Astrocyte of the cerebellum (primary cell): ENCODE measurements at places on chromosomes 7 and 10.
A peak's percentile ranks its signal among the peaks of the same experiment; 100 is the strongest.

DNA sequence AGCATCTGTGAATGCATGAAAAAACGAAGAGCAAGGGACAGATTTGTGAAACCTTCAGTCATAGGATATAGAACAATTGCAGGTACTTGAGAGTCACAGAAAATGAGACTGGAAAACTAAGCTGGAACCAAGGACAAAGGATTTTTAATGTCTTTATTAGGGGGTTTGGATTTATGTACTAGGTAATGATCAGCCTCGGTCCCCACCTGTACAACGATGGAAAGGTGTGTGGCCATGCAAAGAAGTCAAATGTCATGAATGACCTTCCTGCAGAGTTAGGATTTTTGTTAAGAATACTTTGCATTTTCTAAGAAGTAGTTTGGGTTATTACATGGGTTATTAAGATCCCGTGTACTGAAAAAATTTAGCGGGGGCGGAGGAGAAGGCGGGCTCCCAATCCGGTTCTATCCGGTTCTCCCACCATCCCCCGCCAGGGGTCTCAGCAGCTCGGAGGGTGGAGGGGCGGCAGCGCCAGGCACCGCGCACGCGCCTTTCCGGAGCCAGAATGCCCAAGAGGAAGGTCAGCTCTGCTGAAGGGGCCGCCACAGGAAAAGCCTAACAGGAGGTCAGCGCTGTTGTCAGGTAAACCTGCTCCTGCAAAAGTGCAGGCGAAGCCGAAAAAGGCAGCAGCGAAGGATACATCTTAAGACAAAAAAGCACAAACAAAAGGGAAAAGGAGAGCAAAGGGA lies 327.5 kb upstream of the PLXDC2 start:
- no peak for DNase-seq

DNA sequence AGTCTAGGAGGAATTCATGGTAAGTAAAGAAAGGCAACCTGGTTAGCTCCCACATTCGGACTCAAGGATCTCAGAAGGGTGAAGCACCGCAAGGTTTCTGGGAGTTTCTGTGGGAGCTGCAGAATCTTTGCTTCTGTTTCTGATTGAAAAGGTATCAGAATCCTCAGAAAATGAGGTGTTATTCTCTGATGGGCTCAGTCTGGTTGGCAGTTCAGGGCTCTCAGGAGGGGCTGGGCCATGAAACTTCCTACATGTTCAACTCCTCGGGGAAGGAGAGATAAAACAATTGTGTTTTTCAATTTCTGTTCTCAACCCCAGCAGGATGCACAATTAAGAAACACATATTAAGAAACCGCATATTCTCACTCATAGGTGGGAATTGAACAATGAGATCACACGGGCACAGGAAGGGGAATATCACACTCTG lies 9.1 kb downstream of the OR2A7 start:
- no peak for DNase-seq

- DNase-seq: no peak
These were observed 610.2 kb downstream of the AUTS2 start for GRCh38 chr7:70208236-70209063.

DNA sequence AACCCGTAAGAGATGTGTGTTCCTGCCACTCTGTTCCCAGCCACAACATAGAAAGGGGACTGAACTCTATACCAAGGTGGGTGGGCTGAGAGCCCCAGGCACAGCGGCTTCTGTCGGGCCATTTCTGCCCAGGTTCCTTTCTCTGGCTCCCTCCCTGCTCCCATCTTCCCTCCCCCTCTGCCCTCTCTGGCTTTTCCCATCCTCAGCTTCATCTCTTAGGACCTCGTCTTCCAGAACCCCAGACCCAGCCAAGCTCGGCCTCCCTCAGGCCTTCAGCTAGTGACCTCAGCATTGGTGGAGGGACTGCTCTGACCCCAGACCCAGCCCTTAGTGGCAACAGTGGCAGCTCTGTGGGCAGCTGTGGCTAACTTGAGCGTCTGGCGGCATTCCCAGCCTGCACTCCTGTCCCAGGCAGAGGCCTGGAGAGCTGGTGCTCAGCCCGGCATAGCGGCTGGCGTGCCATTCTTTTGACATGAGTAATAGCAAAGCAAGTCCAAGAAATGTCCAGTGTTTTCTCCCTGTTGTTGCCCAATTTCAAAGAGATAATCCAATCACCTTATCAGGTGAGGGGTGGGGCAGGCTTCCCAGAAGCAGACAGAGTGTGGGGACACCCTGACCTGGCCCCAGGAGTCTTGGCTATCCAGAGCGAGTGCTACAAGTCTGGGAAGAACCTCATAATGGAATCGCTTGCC lies 15.9 kb downstream of the PTPRE start:
- peak; percentile 90 for DNase-seq

GRCh38 chr10:131650169-131650705 lies 250.6 kb upstream of the PPP2R2D start:
- no peak for DNase-seq

DNA sequence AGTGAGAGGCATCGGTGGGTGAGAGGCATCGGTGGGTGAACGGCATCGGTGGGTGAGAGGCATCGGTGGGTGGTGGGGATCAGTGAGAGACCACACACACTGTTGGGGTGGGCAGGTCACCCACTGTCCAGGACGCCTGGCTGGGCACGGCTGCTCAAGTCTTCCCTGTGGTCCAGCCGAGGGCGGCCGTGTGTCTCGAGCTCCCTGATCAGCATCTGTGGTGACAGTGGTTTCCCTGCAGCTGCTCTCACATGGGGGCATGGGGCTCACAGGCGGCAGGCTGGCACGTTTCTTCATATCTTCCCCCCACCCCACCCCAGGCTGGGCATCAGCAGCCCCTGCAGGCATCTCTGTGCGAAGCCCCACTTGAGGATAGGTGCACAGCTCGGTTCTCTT lies 78.2 kb downstream of the NKX6-2 start:
- DNase-seq: no peak

DNA sequence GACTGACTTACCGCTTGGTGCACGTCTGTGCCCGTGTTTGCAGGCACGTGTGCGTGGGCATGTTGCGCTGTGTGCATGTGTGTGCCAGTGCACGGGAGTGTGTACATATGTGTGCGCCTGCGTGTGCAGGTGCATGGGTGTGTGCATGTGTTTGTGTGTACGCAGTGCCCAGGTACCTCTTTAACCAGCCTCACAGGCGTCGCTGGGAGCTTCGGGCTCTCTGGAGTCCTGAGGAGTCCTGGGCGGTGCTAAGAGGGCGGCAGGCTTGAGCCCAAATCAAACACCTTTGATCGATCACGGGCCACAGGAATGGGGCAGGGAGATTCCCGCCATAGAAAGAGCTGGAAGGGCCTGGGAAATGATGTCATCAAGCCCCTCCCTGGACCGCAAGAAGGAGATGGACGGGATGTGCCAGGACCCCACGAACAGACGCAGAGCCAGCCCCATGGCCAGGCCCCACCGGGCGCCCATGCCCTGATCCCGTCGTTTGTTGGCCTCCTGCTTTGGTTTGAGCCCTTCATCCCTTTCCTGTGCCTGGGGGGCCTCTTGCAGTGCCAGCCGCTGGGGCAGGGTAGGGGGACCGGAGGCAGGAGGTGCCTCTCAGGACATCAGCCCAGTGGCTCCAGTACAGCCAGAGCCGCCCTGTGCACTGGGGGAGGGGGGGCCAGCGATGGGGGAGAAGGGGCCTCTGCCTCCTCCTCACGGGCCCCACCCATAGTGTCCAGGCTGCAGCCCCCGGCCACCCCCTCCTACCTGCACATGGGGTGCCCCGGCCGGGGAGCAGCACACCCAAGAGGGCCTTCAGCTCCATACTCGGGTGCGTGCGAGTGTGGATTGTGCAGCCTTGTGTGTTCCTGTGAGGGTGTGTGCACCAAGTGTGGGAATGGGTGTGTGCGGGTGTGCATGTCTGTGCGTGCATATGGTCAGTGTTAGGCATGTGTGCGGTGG lies 5.8 kb downstream of the KNDC1 start:
- DNase-seq: no peak

GRCh38 chr10:43801140-43801539 lies 152.5 kb upstream of the ZNF32 start:
- DNase-seq: no peak

GRCh38 chr10:102146971-102147428 lies 5.2 kb upstream of the NOLC1 start:
- DNase-seq: no peak

DNA sequence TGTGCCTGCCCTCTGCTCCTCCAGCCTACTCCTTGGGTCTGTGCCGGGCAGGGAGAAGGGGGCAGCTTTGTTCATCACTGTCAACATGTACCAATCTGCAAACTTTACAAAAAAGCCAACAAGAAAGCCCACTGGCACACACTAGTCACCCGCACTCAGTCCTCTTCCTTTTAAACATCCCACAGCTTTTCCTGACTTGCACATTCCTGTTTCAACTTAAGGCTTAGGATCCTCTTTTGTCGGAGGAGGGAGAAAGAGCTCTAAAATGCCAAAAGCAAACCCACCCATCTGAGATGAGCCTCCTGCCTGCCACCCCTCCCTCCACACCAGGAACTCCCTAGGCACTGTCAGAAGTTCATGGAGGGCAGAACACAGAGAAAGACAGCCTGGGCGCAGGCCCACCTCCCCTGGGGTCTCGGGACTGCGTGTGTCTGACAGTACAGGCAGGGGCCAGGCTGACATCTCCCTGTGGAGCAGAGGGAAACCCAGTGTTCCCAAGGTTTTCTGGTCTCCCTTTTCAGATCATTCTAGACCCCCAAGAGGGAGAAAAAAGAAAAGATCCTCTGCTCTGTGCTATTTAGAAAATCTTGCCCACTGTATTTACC lies 5.4 kb downstream of the PDIA4 start:
- DNase-seq: no peak

- no peak for DNase-seq
These were observed 15.0 kb downstream of the SKIDA1 start for GRCh38 chr10:21510241-21511094.

GRCh38 chr7:107057474-107057833 lies 12.9 kb downstream of the PRKAR2B start:
- DNase-seq: no peak

DNA sequence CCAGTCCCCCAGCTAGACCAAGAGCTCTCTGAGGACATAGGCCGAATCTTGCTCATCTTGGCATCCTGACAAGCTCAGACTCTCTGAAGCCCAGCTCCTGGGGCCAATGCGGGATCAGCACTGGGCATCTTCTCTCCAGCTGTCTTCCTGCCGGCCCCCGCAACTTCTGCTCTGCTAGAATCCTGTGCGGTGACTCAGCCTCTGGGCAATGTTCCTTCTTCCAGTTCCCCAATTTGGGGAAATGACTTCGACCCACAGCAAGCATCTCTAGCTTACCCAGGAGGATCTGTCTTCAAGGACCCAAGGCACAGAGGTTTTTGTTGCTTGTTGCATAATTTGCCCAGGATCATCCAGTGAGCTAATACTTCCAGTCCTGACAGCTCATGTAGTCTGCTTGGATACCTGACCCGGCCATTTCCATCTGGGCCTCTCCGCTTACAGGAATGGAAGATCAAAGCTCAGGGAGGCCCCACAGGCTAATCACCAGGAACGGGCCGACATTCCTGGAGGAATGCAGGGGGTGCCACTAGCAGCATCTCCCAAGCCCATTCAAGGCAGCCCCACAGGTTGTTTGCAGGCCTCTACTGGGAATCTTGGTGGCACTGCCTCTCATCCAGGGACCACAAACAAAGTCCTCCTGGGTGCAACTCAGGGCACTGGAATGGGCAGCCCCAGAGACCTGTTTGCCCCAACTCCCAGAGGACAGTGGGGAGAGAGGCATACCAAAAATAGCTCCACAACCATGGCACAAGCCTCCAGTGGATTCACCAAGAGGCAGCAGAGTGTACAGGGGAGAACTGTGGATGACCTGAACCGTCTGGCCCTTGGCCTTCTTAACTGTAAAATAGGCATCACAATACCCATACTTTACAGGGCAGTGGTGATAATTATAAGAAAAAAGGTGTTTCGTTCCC lies 151.9 kb downstream of the NEURL1 start:
- peak; percentile 66 for DNase-seq

DNA sequence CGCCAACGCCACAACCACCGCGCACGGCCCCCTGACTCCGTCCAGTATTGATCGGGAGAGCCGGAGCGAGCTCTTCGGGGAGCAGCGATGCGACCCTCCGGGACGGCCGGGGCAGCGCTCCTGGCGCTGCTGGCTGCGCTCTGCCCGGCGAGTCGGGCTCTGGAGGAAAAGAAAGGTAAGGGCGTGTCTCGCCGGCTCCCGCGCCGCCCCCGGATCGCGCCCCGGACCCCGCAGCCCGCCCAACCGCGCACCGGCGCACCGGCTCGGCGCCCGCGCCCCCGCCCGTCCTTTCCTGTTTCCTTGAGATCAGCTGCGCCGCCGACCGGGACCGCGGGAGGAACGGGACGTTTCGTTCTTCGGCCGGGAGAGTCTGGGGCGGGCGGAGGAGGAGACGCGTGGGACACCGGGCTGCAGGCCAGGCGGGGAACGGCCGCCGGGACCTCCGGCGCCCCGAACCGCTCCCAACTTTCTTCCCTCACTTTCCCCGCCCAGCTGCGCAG lies 424 bp downstream of the EGFR start:
- DNase-seq: no peak

DNA sequence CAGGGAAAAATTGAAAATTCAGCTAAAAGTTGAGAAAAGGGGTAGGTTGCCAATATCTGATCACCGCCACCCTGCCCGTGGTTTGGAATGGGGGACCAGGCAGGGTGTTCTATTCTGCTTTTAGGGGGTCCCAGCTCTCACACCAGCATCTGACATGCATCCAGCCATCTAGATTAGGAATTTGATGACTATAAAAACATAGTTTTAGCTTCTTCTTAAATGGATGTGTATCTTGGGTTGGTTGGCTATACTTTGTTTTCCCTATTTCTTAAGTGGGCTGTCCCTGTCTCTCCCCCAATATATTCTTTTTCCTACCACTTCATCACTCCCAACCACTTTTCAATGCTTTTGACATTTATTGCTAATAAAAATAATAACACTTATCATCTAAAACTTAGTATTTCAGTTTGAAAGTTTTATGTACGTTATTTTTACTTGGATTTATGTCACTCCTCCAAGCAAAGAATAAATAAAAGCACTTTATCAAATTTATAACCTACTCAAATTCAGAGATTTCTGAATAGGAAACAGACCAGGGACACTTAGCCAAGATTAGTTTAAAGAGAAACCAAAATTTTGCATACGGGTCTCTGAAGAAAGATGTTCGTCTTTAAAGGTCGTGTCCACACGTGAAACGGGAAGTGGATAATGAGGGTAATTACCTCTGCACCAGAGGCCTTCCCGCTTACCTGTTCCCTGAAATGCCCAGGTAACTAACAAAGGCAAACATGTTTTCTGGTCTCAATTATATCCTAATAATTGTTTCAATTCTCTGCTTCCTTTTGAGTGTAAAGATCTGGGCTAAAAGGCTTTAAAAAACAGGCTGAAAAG lies 233.2 kb upstream of the AUTS2 start:
- no peak for DNase-seq
